ENCODE measurements at places on chromosomes 5 and 9.

- no peak for DNase-seq
Measured at GRCh38 chr9:94002316-94003140, 47.4 kb upstream of the BARX1 start.

DNA sequence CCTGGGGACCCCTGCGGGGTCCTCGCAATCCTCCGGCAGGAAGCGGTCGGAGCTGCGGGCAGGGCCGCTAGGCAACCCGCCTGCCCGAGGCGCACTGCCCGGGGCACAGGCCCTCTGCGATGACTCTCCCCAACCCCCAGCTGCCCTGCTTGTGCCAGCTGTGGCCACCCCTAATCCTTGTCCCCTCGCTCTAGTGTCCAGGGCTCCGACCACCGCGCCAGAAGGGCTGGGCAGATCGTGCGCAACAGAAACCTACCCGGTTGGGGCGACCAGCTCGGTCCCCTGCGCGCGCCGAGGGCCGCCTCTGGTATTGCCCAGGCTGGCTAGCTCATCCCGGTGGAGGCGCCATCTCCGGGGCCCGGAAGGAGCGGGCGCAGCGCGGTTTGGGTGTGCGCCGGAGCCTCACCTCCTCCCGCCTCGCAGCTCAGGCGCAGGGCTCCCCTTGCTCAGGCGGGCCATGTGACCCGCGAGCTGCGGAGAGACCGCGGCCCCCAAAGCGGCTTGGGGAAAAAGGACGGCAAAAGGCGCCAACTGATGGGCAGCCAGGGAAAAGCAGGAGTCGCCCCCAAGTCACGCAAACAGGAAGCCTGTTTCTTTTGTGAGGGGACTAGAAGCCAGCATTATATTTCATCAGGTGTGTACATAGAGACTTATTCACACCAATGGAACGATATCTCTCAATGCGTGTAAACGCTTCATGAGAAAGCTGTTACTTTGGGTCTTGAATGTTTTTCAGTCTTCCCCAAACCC lies 46.8 kb upstream of the RNF20 start:
- no peak for DNase-seq

DNA sequence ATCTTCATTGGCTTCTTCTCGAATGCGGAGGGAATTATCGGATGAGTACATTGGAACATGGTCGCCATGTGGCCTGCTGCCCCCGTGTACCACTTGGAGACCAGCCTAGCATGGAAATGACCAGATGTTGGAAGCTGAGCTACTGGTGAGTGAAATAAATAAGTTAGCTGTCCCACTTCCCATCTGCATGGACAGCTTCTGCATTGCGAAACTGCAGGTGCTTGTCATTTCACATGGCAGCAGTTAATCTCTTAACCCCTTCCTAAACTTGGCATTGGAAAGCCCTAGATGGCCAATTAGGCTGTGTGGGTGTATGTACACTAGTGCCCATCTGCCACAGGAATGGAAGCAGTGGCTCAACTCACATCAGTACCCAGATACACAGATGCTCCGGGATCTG lies 246.6 kb upstream of the IL12B start:
- no peak for DNase-seq

GRCh38 chr5:139668064-139668880 lies 20.1 kb downstream of the CXXC5 start:
- no peak for DNase-seq

DNA sequence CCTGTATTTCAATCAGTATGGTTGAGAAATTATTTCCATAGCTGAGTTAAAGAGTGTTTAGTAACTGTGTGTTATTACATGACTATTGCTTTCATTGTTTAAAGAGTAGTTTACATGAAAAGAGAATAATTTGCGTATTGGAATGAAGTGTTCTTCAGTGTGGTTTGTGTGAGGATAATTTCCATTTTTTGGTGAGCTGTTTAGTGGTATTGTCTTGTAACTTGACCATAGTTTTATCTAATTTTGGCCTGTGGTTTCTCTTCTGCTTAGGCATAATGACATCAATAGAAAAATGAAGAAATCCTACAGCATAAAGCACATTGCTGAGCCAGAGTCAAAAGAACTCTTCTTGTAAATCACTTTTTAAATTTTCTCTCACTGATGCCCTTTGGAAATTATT lies 151.2 kb downstream of the SNCAIP start:
- no peak for DNase-seq

- no peak for DNase-seq
Measured at GRCh38 chr9:70574151-70574837, 159.8 kb upstream of the KLF9 start.

GRCh38 chr5:5018578-5018970 lies 121.6 kb upstream of the ADAMTS16 start:
- DNase-seq = no peak

DNA sequence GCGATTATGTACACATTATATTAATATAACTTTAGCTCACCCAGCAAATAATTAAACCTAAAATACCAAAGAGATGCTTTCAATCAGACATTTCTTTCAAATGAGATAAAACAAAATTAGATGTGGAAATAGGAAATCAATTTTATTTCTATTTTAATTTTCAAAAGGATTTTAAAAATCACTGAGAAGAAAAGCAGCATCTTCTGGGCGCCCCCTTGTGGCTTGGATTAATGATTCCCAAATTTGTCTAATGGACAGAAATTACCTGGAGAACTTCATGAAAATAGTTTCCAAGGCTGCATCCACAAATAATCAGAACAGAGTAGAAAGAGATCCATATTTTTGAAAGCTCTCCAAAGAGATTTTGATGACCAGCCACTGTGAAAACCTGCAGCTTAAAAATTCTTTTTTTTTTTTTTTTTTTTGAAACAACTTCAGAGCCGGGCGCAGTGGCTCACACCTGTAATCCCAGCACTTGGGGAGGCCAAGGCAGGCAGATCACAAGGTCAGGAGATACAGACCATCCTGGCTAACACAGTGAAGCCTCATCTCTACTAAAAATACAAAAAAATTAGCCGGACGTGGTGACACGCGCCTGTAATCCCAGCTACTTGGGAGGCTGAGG lies 50.9 kb upstream of the CEMIP2 start:
- DNase-seq = no peak

DNA sequence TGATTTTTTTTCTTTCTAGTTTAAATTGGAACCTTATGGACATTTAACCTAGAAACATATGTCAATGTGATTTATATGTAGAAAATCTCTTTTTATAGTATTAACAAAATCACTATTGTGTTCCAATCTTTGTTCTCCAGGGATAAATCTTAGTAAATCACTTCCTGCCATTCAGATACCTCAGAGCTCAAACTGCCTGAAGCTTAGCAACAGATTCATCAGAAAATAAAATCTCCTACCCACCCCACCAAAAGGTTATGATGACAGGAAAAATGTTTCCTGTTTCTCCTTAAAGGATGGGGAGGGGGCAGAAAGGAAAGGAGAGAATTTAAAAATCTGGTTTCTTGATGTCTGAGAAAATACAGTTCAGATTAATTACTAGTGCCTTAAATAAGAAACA lies 105.0 kb upstream of the TUT7 start:
- no peak for DNase-seq

Measured in esophagus squamous epithelium (tissue), 5 donors.